CD4-positive, CD25-positive, alpha-beta regulatory T cell (primary cell): ENCODE measurements at places on chromosomes 7 and 10. TPM values are rescaled to one million over a fixed set of nuclear protein-coding genes. Genes with fewer than 3 reads are reported as not detected.

DNA sequence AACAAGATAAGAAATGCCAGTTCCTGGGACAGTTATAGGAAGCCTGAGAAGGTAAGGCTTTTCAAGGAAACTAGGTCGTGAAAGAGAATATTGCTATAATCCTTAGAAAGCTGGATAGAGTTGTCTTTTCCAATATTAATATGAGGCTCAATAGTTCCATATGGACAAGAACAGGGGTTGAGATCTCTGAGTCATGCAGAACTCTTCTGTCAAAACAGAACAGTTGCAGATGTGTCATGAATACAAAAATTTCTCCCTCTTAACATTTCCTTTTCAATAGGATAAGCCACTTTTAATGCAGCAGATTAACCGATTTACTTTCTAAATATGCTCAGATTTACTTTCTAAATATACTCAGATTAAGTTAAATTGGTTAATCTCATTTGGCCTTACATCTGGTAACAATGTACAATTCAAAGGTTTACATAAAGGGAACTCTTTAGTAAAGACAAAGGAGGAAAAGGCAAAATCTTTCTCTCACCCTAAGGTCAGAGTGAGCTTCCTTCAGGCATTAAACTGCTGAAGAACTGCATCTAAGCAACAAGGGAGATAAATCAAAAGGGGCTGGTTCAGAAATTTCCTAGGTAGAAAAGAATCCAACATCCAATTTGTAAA lies 104.7 kb upstream of the PCDH15 start:
- H3K4me3 ChIP-seq, result no peak overlapping the region
- no peaks in the 10 kb centered on the region for H3K27me3 ChIP-seq
- DNase-seq, result no peak
- no peaks in the 10 kb centered on the region for H3K4me1 ChIP-seq
- H3K27ac ChIP-seq, result no peak overlapping the region

GRCh38 chr7:49001610-49002033 lies 77.3 kb downstream of the CDC14C start:
- no peaks in the 10 kb centered on the region for H3K27me3 ChIP-seq
- no peaks in the 10 kb centered on the region for H3K36me3 ChIP-seq
- H3K27ac ChIP-seq, result no peak overlapping the region
- H3K4me1 ChIP-seq, result no peaks in the 10 kb centered on the region

GRCh38 chr10:96387161-96387560 lies 28.4 kb upstream of the OPALIN start:
- H3K4me1 ChIP-seq, result no peaks in the 10 kb centered on the region
- no peaks in the 10 kb centered on the region for H3K36me3 ChIP-seq
- H3K27ac ChIP-seq, result no peak overlapping the region
- no peaks in the 10 kb centered on the region for H3K27me3 ChIP-seq
- DNase-seq, result no peak

DNA sequence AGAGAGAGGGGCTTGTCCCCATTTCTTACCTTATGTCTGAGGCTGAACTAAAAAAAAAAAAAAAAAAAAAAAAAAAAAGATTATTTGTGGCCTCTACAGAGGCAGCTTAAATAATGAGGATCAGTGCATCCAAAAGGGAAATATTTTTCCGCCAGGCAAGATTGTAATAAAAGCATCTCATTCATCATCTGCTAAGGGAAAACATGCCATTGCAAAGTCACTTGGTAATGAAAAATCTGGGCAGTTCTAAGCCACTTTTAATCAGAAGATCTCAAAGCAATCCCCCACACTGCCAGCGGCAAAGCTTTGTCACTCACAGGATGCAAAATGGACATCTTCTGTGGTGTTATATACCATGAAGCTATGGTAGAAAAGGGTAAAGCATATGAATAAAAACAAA lies 3.8 kb downstream of the FAM107B start:
- DNase-seq, result no peak
- H3K27ac ChIP-seq, result no peak overlapping the region
- no peaks in the 10 kb centered on the region for H3K4me1 ChIP-seq
- no peaks in the 10 kb centered on the region for H3K36me3 ChIP-seq

- H3K36me3 ChIP-seq, result no peaks in the 10 kb centered on the region
- H3K27ac ChIP-seq, result no peak overlapping the region
- DNase-seq, result no peak
- H3K4me3 ChIP-seq, result no peak overlapping the region
- H3K27me3 ChIP-seq, result no peaks in the 10 kb centered on the region
- peaks cover 4% of the 10 kb centered on the region for H3K4me1 ChIP-seq
Observed at GRCh38 chr10:30403494-30403893, 30.5 kb upstream of the MAP3K8 start.

- H3K4me3 ChIP-seq, result no peak overlapping the region
- H3K4me1 ChIP-seq, result no peaks in the 10 kb centered on the region
- H3K27ac ChIP-seq, result no peak overlapping the region
- no peak for DNase-seq
- no peaks in the 10 kb centered on the region for H3K36me3 ChIP-seq
- no peaks in the 10 kb centered on the region for H3K27me3 ChIP-seq
Observed at GRCh38 chr7:124722292-124722691, 43.3 kb downstream of the GPR37 start.

GRCh38 chr10:132163278-132163765 lies 23.4 kb upstream of the DPYSL4 start:
- H3K4me3 ChIP-seq, result no peak overlapping the region
- no peak for DNase-seq
- no peaks in the 10 kb centered on the region for H3K27me3 ChIP-seq
- H3K4me1 ChIP-seq, result peaks cover 16% of the 10 kb centered on the region
- no peak overlapping the region for H3K27ac ChIP-seq

DNA sequence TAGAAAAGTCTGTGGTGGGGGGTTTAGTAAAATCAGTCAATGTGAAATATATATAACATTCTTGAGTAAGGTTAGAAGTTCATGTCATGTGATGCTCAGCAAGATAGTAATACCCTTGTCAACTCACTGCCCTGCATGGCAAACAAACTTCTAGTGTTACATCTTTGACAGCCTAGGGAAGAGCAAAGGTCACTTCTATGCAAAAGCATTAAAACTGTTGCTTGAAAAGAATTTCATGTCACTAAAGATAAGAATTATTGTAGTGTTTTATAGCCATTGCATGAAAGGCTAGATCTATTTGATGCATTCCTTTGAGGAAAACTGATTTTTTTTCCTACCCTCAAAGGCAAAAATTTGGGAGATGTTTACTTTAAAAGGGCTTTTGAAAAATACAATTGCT lies 176.0 kb downstream of the SKAP2 start:
- no peak overlapping the region for H3K27ac ChIP-seq
- no peaks in the 10 kb centered on the region for H3K4me1 ChIP-seq
- H3K27me3 ChIP-seq, result no peaks in the 10 kb centered on the region
- no peak for DNase-seq
- no peak overlapping the region for H3K4me3 ChIP-seq

DNA sequence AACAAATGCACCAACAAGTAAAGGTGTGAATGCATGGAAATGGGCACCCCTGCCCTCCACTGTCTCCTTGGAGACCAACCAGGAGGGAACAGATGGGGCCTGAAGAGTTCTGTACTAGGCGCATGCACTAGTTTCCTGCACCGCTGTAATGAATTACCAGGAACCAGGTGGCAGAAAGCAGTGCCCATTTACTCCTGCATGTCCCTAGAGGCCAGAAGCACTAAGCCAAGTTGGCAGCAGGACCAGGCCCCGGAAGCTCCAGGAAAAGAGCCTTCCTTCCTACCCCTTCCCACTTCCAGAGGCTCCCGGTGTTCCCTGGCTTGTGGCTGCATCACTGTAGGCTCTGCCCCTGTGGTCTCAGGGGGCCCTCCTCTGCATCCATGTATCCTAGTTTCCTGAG lies 237.5 kb upstream of the PPP2R2D start:
- no peaks in the 10 kb centered on the region for H3K4me1 ChIP-seq
- no peak overlapping the region for H3K27ac ChIP-seq
- no peak for DNase-seq
- no peak overlapping the region for H3K4me3 ChIP-seq
- H3K27me3 ChIP-seq, result no peaks in the 10 kb centered on the region
- H3K36me3 ChIP-seq, result no peaks in the 10 kb centered on the region

DNA sequence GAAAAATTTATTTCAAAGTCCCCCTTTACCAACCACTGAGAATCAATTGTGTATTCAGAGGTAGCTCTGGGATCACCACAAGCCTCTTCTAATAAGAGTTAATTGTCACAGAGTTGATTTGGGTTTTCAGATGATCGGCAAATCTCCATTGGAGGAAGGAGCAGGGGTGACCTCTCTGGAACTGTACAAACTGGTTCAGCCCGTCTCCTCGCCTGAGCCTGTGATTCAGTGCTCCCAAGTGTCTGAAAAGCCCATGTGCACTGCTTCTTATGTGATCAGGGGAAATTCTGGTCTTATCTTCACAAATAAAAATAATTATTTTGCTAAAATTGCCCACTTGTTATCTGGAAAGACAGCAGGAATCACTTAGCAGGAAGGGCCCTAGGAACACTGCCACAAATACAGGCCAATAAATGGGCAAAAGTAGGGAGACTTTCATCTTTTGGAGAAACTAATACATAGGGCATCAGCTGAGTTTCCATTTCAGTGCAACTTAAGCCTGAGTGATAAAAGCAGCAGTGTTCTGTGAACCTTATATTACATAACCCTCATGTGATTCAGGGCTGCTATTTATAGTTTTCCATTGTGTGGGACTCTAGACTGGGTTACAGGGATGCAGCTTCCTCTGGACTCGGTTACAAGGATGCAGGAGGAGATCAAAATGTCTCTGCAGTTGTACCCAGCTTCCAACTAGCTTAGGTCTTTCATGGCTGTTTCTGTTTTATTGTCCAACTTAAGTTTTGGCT lies 32.3 kb downstream of the CDK1 start:
- no peaks in the 10 kb centered on the region for H3K36me3 ChIP-seq
- H3K27me3 ChIP-seq, result no peaks in the 10 kb centered on the region
- H3K4me1 ChIP-seq, result no peaks in the 10 kb centered on the region
- no peak for DNase-seq
- H3K27ac ChIP-seq, result no peak overlapping the region
- no peak overlapping the region for H3K4me3 ChIP-seq

- H3K4me1 ChIP-seq, result no peaks in the 10 kb centered on the region
- H3K27ac ChIP-seq, result no peak overlapping the region
Observed at GRCh38 chr7:18573410-18574234, 78.1 kb downstream of the HDAC9 start.

GRCh38 chr10:48567346-48567745 lies 37.5 kb downstream of the ARHGAP22 start:
- no peak for DNase-seq
- no peaks in the 10 kb centered on the region for H3K4me1 ChIP-seq
- no peaks in the 10 kb centered on the region for H3K36me3 ChIP-seq
- no peaks in the 10 kb centered on the region for H3K27me3 ChIP-seq

DNA sequence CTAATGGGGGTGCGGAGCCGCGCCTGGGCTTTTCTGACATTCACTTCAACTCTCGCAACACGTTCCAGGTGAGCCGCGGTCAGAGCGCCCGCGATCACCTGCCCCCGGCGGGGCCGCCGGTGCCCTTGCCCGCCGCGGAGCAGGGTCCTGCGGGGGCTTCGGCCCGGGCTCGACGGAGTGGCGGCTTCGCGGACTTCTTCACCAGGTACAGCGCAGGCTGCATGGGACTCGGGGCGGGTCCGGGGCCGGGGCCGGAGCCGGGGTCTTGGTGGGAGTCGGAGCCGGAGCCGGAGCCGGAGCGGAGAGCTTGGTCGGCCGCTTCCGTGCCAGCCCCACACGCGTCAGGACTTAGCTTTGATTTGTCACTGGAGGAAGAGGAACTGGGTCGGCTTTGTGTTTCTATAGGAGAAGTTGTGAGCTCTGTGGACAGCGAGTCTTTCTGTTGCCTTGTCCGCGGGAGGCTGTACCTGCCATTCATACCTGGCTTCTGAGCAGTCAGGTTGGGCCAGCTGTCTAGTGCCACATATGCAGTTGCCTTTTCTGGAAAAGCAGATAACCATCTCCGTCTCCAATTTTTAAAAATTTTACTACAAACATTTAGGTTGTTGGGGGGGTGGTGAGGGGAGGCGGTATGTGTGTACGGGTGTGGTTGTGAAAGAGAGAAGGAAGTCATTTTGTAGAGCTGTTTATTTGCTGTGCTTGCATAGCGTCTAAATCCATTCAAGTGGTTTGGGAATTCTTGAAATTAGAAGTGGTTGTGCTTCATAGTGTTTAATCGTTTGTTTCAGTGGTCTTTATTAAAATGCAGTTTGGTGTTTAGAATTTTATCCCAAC lies 1.3 kb downstream of the TBC1D12 start:
- no peak for DNase-seq
- peak overlapping the region; percentile 40 for H3K4me3 ChIP-seq
- no peak overlapping the region for H3K27ac ChIP-seq
- no peaks in the 10 kb centered on the region for H3K36me3 ChIP-seq
- H3K4me1 ChIP-seq, result peaks cover 14% of the 10 kb centered on the region

DNA sequence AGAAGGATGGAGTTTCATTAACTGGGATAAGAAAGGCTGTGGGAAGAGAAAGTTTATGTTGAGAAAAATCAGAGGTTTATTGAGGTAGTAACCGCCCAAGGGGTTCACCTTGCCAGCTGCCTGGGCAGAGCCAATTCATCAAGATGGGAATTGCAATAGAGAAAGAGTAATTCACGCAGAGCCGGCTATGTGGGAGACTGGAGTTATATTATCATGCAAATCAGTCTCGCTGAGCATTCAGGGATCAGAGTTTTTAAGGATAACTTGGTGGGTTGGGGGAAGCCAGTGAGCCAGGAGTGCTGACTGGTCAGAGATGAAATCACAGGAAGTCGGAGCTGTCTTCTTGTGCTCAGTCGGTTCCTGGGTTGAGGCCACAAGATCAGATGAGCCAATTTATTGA lies 70.6 kb downstream of the MALRD1 start:
- H3K4me1 ChIP-seq, result no peaks in the 10 kb centered on the region
- H3K4me3 ChIP-seq, result no peak overlapping the region
- H3K27ac ChIP-seq, result no peak overlapping the region
- no peaks in the 10 kb centered on the region for H3K27me3 ChIP-seq
- no peak for DNase-seq

DNA sequence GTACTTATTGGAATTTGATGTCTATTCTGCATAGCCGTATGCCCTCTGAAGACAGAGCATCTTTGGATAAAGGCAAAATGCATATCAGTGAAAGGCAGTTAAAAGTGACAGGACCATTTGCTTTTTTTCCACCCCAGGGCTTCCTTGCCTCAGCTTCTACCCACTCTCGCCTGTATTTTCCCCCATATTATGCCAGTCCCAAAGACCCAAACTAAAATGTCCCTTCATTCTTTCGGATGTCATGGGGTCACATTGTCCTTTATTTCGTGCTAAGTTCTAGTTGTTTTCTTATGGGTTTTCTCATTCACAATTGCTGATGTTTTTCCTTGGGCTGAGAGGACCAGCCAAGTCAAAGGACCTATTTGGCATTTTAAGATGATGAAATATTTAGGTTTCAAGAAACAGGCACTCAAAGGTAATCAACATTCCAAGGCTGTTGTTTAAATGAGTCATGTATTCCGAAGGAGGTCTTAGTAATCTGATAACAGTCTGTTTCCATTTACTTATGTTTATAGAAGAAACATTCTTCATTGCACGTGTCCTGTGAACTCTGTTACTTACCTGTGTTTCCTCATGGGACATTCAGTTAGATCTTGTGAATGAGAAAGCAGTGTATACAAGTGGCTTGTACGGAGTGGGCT lies 74.1 kb downstream of the DNAH11 start:
- no peaks in the 10 kb centered on the region for H3K27me3 ChIP-seq
- no peaks in the 10 kb centered on the region for H3K4me1 ChIP-seq
- H3K36me3 ChIP-seq, result no peaks in the 10 kb centered on the region
- no peak for DNase-seq

The AEBP1 gene
- 4.1 TPM for total RNA-seq

The CABCOCO1 gene
- not detected for total RNA-seq

The PLXDC2 gene
- 1.8 TPM for total RNA-seq

The WEE2 gene
- total RNA-seq, result not detected

The NRG3 gene
- total RNA-seq, result not detected

The PNLIP gene
- total RNA-seq, result not detected

The HSPA12A gene
- 0.72 TPM for total RNA-seq
